ENCODE measurements at places on chromosomes 12 and 14. TPM values are rescaled to one million over a fixed set of nuclear protein-coding genes. Genes with fewer than 3 reads are reported as not detected.

The ATG2B gene
- 4.7 TPM for polyA plus RNA-seq

The PTHLH gene
- not detected for polyA plus RNA-seq

The MYH6 gene
- 0.06 TPM for polyA plus RNA-seq

The CRACR2A gene
- 0.37 TPM for polyA plus RNA-seq

The LRRC10 gene
- not detected for polyA plus RNA-seq

GRCh38 chr14:100469632-100470522 lies 117.3 kb downstream of the BEGAIN start:
- H3K36me3 ChIP-seq = no peaks in the 10 kb centered on the region
- no peak overlapping the region for H3K27ac ChIP-seq
- no peaks in the 10 kb centered on the region for H3K4me1 ChIP-seq

DNA sequence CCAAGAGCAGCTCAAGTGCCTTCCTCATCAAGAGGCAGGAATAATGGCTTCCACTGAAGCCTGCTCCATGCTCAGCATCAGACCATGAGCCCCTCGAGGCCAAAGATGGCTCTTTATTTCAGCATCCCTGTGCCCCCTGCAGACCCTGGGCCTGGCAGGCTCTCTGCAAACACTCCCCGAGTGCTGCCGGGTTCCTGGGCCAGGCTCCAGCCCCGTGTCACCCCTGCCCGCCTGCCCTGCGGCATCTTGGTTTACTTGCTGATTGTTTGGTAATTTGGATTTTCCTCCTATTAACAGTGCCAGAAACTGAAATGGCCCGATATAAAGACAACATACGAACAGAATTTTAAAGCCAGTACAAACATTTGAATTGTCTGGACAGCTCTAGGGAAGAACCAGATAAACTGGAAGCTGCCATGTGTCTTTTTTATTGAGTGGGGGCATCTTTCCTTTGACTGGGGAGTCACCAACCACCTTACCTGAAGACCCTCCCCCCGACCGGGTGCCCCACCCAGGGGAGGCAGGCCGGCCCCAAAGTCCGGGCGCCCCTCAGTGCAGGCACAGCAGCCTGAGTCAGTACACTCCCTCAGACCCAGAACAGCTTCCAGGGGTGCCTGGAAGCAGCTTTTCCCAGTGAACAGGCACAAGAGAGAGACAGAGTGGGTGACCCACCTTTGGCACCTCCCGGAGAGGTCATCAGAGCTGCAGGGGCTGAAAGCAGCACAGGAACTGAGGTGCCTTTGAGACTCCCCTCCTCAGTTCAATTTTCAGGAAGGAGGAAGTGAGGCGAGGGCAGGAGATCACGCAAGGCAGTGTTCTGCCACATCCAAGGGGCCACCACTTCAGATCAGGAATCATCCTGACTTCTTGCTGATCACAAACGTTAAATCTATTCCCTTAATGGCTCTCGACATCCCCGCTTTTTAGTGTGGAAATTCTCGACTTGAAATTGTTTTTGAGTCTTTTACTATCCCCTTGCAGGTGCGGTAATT lies 30.6 kb downstream of the ITPK1 start:
- H3K4me3 ChIP-seq = no peak overlapping the region
- H3K4me1 ChIP-seq = peaks cover 29% of the 10 kb centered on the region
- H3K27me3 ChIP-seq = no peaks in the 10 kb centered on the region
- no peaks in the 10 kb centered on the region for H3K36me3 ChIP-seq
- H3K27ac ChIP-seq = no peak overlapping the region
- DNase-seq = no peak

DNA sequence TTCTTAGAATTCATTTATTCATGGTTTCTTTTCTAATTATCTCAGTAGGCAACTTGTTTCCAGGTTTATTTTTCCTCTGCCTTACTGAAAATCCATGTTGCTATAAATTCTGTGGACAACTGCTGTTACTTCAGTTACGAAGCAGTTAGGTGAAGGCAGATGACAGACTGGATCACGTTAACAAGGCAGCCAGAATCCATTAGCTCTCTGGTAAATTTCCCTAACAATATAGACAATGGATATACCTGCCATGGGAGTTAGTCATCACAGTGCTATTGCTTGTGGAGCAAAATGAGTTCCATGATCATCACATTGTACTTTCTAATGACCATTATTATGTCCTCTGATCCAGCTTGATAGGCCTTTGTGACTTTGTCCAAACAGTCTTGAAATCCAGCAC lies 291.5 kb downstream of the NELL2 start:
- H3K27ac ChIP-seq = no peak overlapping the region
- H3K36me3 ChIP-seq = no peaks in the 10 kb centered on the region
- H3K4me3 ChIP-seq = no peak overlapping the region

GRCh38 chr14:104112113-104112505 lies 26.3 kb upstream of the KIF26A start:
- H3K27ac ChIP-seq = no peak overlapping the region
- no peak overlapping the region for H3K4me3 ChIP-seq
- H3K36me3 ChIP-seq = no peaks in the 10 kb centered on the region
- DNase-seq = no peak
- H3K27me3 ChIP-seq = no peaks in the 10 kb centered on the region

DNA sequence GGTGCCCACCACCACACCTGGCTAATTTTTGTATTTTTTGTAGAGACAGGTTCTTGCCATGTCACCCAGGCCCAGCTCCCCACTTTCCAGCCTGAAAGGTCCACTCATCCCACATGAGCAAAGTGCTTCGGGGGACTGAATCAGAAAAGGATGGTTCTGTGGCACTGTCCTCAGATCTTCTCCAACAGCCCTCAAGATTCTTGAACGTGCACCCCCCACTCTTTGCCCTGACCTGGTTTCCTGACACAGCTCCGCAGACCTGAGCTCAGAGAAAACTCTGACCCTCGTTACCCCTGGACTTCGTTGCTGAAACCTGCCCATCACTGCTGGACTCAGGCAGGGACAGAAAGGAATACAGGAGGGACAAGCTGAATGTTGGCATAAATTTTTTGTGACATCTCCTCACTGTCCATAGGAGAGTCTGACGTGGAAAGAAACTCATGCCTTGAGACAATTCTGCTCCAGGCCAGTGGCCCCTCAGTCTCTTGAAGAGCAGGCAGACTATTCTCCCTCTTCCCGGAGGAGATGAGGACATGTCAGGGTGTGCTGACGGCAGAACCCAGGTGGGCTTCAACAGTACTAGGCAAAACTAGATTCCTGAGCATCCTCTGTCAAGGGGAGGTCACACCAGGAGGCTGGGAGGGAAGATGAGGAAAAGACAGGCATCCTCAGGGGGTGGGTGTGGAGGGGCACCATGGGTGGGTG lies 149.3 kb downstream of the DPF3 start:
- H3K27me3 ChIP-seq = no peaks in the 10 kb centered on the region
- H3K36me3 ChIP-seq = no peaks in the 10 kb centered on the region
- H3K4me3 ChIP-seq = no peak overlapping the region
- DNase-seq = peak; percentile 14
- no peaks in the 10 kb centered on the region for H3K4me1 ChIP-seq
- H3K27ac ChIP-seq = no peak overlapping the region

- no peaks in the 10 kb centered on the region for H3K36me3 ChIP-seq
- no peaks in the 10 kb centered on the region for H3K4me1 ChIP-seq
- H3K27me3 ChIP-seq = no peaks in the 10 kb centered on the region
- no peak overlapping the region for H3K27ac ChIP-seq
- H3K4me3 ChIP-seq = no peak overlapping the region
Observed at GRCh38 chr12:84696908-84697540, 215.6 kb downstream of the SLC6A15 start.

DNA sequence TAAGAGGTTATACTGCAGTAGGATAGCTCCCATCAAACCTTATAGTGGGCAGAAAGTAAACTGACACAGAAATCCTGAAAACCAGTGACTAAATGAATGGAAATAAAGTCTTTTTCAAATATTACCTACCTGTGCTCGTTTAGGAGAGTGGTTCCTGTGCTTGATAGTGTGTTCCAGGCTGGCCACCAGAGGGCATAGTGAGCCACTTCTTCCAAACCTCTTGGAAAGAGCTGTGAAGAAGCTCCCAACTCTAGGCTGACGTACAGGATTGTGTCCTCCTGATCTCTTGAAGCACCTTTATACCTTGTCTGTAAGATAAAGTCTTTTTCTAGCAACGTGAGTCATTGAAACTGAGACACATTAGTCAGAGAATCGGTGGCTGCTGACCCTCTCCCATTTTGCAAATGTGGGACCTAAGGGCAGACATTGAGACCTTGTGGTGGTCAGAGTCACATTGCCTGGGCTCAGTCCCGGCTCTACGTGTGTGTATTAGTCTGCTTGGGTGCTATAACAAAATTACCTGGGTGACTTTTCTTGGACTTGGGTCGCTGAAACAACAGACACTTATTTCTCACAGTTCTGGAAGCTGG lies 17.6 kb downstream of the TDP1 start:
- no peaks in the 10 kb centered on the region for H3K27me3 ChIP-seq
- DNase-seq = peak; percentile 65

- H3K36me3 ChIP-seq = no peaks in the 10 kb centered on the region
- DNase-seq = no peak
- no peak overlapping the region for H3K4me3 ChIP-seq
- H3K27ac ChIP-seq = no peak overlapping the region
- no peaks in the 10 kb centered on the region for H3K4me1 ChIP-seq
Observed at GRCh38 chr14:22500954-22501726, 87.9 kb downstream of the DAD1 start.

GRCh38 chr14:88551980-88552431 lies 2.8 kb downstream of the PTPN21 start:
- peaks cover 9% of the 10 kb centered on the region for H3K36me3 ChIP-seq
- H3K4me3 ChIP-seq = peak overlapping the region; percentile 75
- no peaks in the 10 kb centered on the region for H3K27me3 ChIP-seq
- no peak for DNase-seq
- peaks cover 30% of the 10 kb centered on the region for H3K4me1 ChIP-seq

DNA sequence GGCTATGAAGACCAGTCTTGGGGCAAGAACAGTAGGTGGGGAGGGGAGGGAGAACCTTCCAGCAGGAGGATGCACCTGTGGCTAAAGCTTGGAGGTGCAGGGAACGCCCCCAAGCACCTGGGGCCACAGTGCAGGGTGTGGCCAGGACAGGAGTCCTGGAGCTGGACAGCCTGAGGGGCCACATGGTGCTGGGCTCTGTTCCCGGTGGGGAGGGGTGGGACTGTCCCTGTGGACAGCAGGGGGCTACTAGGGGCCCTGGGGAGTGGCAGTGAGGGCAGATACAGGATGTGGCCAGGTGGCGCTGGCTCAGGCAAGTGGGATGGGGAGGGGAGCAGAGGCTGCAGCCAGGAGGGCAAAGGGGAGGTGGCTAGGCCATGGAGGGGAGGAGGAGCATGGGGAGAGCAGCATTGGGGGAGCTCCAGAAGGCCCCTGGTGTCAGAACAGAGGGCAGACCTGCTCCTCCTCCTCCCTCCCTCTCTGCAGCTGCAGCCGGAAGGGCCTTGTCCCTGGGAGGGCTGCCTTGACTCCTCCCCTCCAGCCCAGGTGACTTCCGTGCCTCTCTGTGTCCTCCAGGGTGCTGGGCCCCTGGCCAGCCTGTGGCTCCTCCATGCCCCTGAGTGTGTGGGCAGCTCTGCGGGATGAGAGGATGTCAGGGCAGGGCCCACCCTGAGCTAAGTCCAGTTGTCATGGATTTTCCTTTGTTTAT lies 68.4 kb upstream of the DLK1 start:
- no peaks in the 10 kb centered on the region for H3K36me3 ChIP-seq
- no peak for DNase-seq
- H3K27me3 ChIP-seq = no peaks in the 10 kb centered on the region
- H3K4me1 ChIP-seq = peaks cover 9% of the 10 kb centered on the region

GRCh38 chr12:81759190-81760051 lies at the start of gene PPFIA2:
Gene PPFIA2 (minus strand): TSS chr12:81759350.
- H3K4me1 ChIP-seq = peaks cover 3% of the 10 kb centered on the region
- H3K27ac ChIP-seq = no peak within 1 kb of the TSS
- DNase-seq = no peak
- H3K4me3 ChIP-seq = peak within 1 kb of the TSS; percentile 20

GRCh38 chr12:52521175-52521567 lies 977 bp upstream of the KRT5 start:
- no peaks in the 10 kb centered on the region for H3K27me3 ChIP-seq
- no peaks in the 10 kb centered on the region for H3K36me3 ChIP-seq
- DNase-seq = peak; percentile 28

- H3K4me1 ChIP-seq = peaks cover 10% of the 10 kb centered on the region
- DNase-seq = no peak
- H3K36me3 ChIP-seq = no peaks in the 10 kb centered on the region
Observed at GRCh38 chr12:53973236-53974042, 513 bp downstream of the HOXC11 start.

DNA sequence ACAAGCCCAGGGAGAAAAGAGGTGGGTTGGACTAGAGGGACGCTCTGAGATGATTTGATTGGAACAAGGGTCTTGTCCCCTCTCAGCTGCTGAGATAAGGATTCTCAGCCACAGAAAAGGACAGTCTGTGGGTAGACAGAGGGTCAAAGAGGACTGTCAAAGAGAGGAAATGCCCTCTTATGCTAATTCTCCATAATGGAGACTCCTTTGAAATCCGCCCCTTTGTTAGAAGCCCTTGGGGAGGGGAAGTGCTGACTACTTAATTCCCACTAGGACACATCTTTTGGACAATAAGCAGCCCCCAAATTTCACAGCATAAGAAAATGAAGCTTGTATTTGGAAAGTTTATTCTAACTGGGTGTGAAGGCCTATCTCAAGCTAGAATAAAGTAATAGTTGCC lies 176.6 kb downstream of the KTN1 start:
- H3K36me3 ChIP-seq = no peaks in the 10 kb centered on the region
- H3K4me1 ChIP-seq = peaks cover 3% of the 10 kb centered on the region
- H3K27me3 ChIP-seq = no peaks in the 10 kb centered on the region
- no peak for DNase-seq
- H3K27ac ChIP-seq = no peak overlapping the region

DNA sequence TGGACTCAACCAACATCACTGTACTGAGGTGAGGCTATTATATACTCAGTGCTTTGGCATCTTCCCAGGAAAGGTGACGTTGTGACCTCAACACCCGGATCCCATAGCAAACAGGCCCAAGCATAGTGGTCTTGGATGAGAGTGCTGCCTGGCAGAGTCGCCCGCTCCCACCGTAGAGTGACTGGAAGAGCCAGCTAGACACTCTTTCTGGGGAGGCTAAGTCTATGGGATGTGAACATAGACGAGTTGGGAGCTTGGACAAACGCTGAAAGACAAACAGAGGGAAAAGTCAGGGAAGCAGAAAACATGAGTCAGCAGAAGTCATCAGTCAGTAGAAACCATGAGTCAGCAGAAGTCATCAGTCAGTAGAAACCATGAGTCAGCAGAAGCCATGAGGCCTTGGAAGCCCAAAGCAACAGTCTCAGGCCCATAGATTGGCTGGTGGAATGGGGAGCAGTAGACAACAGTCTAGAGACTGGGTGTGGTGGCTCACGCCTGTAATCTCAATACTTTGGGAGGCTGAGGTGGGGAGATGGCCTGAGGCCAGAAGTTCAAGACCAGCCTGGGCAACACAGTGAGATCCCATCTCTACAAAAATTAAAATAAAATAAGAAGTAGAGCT lies 66.4 kb upstream of the MAP1LC3B2 start:
- DNase-seq = peak; percentile 38
- H3K27me3 ChIP-seq = no peaks in the 10 kb centered on the region

Data from liver (tissue), 10 donors.